ENCODE measurements at places on chromosomes 5 and 9.

- ATAC-seq, result no peak
Observed at GRCh38 chr9:21294904-21295538, 10.1 kb downstream of the IFNA5 start.

GRCh38 chr5:134479839-134480238 is 45.6 kb upstream of the JADE2 start:
- no peak for ATAC-seq

- no peak for ATAC-seq
Observed at GRCh38 chr9:109604781-109605180, 106.7 kb upstream of the PTPN3 start.

DNA sequence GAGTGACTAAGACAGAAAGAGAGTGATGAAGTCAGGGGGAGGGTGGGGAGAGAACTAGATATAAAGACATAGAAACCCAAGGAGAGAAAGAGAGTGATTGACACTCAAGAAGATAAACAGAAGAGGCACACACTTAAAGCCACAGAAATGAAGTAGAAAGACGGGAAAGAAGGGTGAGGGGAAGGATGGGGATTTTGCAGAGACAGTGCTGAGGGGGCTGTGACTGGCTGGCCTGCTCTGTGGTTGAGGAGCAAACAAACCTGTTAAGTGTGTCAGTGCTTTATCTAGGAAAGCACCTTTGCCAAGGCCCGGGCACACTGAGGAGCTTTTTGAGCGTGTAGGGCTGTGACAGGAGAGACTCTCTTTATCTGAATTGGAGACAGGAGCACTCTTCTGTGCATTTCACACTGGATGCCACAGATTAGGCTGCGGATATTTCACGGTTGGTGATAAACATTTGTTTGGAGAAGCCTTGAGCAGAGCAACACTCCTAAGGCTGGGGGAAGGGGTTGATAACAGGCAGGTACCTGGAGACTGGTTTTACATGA is 109.1 kb downstream of the DOCK2 start:
- no peak for ATAC-seq

GRCh38 chr5:176144508-176144907 is 93.7 kb upstream of the SIMC1 start:
- ATAC-seq, result no peak

GRCh38 chr9:134642385-134643181 is 980 bp downstream of the COL5A1 start:
- ATAC-seq, result peak; percentile 39

DNA sequence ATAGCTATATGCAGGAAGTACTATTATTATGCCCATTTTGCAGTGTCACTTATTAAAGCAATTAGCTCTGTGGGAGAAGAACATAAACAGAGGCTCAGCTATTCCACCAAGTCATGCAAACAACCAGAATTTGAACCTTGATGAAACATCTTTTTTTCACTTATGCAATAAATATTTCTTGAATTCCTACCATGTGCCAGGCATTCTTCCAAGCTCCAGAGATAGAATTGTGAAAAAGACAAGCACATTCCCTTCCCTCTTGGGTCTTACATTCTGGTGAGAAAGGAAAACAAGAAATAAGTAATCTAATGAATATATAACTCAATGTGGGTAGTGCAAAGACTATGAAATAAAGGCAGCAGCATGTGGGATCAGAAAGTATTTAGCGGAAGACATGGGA is 32.1 kb upstream of the ADRB2 start:
- ATAC-seq, result no peak

DNA sequence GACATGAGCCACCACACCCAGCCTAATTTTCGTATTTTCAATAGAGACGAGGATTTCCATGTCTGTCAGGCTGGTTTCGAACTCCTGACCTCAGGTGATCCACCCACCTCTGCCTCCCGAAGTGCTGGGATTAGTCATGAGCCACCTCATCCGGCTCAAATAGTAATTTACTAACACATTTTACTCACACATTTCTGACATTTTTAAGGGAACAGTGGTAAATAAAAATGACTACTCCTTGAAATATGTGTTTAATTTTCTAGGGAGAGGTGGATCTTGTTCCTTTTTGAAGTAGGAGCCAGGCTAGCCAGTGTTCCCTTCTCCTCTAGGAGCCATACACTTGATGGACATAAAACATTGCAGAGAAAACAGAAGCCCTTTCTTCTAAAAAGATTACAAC is 55.2 kb upstream of the ERBIN start:
- ATAC-seq, result peak; percentile 43

DNA sequence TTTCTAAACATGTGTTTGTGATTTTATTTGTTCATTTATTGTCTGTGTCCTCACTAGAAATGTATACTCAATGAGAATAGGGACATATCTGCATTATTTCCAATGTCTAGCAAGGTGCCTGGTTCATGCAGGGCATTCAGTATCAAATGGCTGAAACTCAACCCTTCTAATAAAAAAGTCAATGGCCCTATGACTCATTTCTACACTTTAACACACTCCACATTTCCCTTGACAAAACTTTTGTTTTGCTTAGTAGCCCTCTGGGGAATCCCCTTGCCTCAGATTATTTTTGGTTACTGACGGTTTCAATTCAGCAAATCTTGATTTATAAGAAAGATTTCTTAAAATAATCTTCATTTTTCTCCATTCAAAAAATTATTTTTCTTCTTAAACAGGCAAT is 206.0 kb upstream of the DMRTA1 start:
- ATAC-seq, result 0 out of 3 replicates have a peak, but pooled peaks have one; percentile 10

DNA sequence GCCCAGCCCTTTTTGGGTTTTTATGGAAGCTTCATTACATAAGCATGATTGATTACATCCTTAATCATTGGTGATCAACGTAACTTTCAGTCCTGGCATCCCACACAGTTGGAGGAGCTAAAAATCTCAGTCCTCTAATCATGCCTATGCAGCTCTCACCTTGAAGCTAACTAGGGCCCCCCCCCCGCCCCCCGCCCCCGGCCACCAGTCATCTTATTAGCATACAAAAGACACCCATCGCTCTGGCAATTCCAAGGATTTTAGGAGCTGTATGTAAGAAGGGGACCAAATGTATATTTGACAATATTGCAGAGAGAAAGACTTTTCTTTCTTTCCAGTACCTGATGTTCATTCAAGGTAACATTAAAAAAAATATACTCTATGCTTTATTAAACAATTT is 19.0 kb downstream of the ENC1 start:
- ATAC-seq, result no peak

GRCh38 chr9:90787771-90788460 is 13.7 kb upstream of the SYK start:
- no peak for ATAC-seq

- ATAC-seq, result no peak
Observed at GRCh38 chr9:134809292-134809691, 71.3 kb upstream of the FCN2 start.

- no peak for ATAC-seq
Observed at GRCh38 chr5:160657068-160657507, 194.9 kb downstream of the ATP10B start.

- no peak for ATAC-seq
Observed at GRCh38 chr5:1278656-1279442, 16.0 kb downstream of the TERT start.

DNA sequence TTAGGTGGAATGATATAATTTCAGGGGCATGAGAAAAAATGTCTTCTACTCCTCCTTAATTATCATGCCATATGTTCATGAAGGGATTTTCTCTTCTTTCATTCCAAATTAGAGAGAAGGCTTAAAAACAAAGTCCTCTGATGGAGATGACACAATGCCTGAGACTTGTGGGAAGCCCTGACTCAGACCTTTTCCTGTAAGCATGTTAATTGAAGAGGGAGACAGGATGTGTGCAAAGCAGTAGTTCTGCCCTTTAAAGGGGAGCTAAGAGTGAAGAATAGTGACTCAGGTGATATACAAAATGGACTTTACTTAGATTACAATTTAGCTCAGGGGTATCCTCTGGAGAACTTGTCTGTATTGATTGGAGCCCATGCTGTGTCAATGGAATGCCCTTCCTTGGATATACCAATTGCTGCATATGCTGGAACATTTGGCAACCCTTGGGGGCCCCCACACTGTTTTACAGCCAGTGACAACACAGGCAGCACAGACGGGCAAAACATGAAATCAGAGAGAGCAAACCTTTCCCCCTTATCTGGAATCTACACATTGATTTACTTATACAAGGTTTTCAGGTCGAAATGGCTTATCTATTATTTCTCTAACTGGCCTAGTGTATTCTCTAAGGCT is 81.3 kb downstream of the IZUMO3 start:
- ATAC-seq, result no peak

DNA sequence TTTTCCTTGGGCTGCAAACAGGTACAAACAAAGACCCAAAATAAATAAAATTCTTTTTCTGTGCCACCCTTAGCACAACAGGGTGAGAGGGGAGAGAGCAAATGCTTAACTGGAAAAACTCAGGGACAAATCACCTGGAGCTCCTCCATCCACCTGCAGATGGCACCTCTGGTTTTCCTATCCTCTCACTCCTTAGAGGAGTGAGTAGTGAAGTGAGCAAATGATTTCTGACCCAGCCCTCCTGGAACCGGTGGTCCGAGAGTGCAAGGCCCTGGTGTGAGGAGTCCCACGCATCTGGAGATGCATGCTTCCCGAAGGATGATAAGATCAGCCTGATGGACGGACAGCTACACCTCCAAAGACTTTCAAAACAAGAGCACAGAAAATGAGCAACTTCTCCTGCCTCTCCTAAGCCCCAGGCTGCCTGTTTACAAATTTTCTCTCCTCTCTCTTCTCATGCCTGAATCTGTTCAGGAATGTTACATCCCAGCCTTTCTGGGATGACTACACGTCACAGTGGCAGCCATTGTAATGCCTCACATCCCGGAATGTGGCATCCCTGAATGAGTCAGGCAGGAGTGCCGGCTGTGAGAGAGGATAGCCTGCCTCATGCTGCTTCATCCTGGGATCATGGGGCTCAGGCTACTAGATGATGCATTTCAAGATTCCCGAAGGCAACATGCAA is 86.4 kb downstream of the ADRB2 start:
- ATAC-seq, result peak; percentile 92

DNA sequence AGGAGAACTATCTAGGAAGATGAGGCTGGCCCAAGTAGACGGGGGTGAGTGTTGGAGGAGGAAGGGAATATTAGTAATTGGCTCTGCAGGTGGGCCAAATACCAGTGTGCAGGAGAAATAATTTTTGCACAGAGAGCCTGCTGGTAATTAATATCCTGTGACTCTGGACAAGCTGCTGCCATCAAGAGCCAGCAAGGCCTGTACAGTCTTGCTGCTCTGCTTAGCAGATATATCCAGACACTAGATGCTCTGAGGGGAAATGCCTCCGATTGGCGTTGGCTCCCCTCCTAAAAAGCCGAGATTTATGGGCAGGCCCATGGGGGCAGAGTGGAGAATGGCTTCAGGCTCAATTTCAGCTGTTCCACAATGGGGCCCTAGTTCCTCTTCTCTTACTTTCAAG is 29.6 kb upstream of the ASTN2 start:
- ATAC-seq, result no peak

GRCh38 chr5:17828681-17829080 is 194.4 kb downstream of the TAF11L14 start:
- ATAC-seq, result no peak

- no peak for ATAC-seq
Observed at GRCh38 chr5:17219469-17219868, 2.0 kb downstream of the BASP1 start.

DNA sequence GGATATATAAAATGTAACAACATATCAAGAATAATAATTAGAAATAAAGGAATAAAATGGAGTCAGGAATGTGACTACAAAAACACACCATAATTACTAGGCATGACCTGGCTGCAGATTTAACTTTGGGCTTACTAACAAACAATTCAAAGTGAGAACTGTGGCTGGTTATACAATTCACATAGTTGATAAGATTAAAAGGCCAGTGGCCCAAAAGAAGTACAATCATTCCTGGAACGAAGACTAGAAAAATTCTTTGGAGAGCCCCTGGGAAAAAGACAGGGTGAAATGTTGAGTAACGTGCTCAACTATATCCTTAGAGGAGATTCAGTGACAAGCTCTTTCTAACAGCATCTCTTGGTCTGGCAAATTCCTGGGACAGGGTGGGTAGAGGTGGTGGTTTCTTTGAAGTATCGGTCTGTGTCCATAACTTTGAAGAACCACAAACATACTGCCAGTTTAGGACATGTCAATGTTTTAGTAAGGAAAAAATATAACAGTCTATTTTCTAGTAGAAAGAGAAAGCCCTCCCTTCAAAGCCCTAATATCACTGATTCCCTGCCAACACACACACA is 75.0 kb upstream of the IL6ST start:
- ATAC-seq, result no peak

GRCh38 chr5:150575745-150576448 is 64.6 kb upstream of the SYNPO start:
- ATAC-seq, result no peak

DNA sequence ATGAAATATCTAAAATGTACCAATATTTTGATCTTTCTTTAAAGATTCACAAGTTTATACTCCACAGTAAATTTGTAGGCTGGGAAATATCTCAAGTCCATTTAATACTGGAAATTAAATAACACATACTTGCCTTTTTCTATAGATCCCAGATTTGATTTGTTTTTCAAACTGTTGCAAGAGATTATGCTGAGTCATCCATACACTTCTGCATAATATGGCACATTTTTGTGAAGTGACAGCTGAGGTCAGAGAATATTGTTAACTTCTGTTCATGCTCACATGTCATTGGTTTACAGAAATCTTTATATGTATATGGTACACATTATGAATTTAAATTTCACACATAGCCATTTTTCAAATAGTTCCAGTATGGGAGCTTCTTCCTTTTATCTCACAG is 1066.3 kb upstream of the NUDT12 start:
- no peak for ATAC-seq

DNA sequence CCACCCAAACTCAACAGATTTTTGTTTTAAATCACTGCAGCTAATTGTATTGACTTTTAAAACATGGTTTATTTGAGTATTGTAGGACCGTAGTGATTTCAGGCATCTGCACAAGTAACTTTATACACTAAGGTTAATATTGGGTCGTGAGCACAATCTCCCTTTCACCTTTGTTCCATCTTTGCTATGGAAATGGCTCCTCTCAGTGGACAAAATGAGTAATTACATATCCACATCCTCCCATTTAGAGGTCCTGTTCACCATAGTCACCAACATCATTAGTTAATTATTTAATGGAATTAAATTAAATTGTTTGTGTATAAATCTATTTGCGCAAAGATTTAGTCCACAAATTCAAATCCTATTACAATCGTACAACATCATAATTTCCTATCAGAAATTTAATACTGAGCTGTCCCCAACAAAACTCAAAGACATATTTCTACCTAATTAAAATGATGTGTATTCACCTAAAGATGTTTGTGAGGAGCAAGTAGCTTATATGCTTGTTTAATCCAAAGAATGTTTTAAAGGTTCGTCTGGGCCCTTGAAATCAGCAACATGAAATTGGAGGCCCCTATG is 173.0 kb upstream of the DAPK1 start:
- ATAC-seq, result peak; percentile 84
